ENCODE measurements at places on chromosomes 7 and 10. TPM values are rescaled to one million over a fixed set of nuclear protein-coding genes. Genes with fewer than 3 reads are reported as not detected.

GRCh38 chr7:80552031-80552694 lies 40.3 kb upstream of the GNAT3 start:
- H3K27ac ChIP-seq, result no peak overlapping the region
- H3K4me1 ChIP-seq, result peaks cover 22% of the 10 kb centered on the region
- no peaks in the 10 kb centered on the region for H3K27me3 ChIP-seq
- DNase-seq, result no peak
- no peaks in the 10 kb centered on the region for H3K36me3 ChIP-seq
- H3K4me3 ChIP-seq, result no peak overlapping the region

DNA sequence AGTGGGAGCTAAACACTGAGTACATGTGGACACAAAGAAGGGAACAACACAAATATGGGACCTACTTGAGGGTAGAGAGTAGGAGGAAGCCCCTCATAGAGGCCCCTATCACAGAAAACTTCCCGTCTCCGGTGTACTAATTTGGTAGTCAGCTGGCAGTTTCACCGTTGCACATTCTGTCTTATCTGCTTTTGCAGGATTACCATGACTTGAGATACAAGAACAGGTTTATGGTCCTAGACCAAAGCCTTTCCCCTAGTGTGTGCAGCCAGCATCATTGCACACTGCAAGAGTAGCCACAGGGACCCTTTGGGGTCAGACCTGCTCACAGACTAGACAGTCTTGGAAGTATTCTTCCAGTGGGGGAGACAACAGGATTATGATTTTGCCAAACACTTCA lies 5.9 kb upstream of the IFIT1B start:
- DNase-seq, result no peak
- H3K4me1 ChIP-seq, result peaks cover 42% of the 10 kb centered on the region
- H3K36me3 ChIP-seq, result no peaks in the 10 kb centered on the region
- no peak overlapping the region for H3K27ac ChIP-seq
- H3K27me3 ChIP-seq, result no peaks in the 10 kb centered on the region

DNA sequence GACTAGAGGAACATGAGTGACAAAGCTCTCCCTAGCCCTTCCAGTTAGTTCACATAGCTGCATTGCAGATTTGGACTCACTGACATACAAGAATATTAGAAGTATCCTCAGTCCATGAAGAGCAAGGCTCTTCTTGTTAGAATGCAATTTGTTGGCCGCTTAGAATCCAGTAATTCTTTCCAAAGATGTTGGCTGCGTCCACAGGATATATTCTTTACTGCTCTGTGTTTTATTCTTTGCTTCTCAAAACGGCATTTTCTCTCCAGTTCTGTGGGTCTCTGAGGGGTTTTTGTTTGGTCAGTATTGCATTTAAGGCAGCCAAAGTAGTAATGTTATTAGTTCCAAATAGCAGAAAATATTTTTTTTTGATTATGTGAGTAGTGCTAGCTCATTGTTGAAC lies 588.6 kb downstream of the DNAJB9 start:
- no peak overlapping the region for H3K27ac ChIP-seq
- no peak for DNase-seq
- no peak overlapping the region for H3K4me3 ChIP-seq

Gene GPR158
- polyA plus RNA-seq, result 0.24 TPM

All from adrenal gland (tissue), 19 donors.